ENCODE measurements at places on chromosomes 6 and 20. TPM values are rescaled to one million over a fixed set of nuclear protein-coding genes. Genes with fewer than 3 reads are reported as not detected.

DNA sequence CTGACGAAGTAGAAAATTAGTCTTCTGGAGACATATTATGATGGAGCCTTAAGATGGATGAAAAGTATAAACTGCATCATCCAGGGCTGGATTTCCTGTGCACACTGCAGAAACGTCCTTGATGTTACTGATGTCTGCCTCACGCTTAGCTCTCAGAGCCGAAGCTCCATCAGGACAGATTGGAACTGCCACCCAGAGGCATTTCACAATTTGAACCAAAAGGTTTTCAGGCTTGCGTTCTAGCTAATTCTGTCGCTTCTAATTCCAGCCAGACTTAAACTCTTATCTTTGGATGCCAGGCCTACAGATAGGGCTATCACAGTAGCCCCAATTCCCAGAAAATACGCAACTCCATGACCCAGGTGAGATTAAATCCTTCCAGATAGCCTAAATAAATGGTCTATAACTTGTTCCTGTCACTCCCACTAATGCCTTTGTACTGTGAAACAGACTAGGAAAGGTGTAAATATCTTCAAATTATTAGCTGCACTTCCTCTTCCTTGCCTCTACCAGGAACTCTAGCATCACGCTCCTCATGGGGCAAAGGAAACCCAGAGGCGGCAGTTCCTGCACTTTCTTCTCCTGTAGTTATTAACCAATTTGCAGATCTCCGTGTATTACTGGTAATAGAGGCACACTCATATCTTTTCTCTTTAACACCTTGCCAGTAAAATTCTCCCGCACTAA, 634.6 kb downstream of the PRKN start:
- DNase-seq: no peak

The PROCR gene
- polyA plus RNA-seq: 12.9 TPM

The CD164 gene
- polyA plus RNA-seq: 164 TPM

- DNase-seq: no peak
Observed at GRCh38 chr6:142421285-142422117, 119.7 kb downstream of the ADGRG6 start.

GRCh38 chr6:158539413-158539812, 20.5 kb upstream of the TMEM181 start:
- no peak for DNase-seq

The PTK6 gene
- 80.7 TPM for polyA plus RNA-seq

The ARMH2 gene
- not detected for polyA plus RNA-seq

The PHACTR3 gene
- 1.5 TPM for polyA plus RNA-seq

GRCh38 chr20:40765814-40766480, 76.9 kb upstream of the MAFB start:
- DNase-seq: no peak

The ZNF165 gene
- 3.0 TPM for polyA plus RNA-seq

The IFNGR1 gene
- polyA plus RNA-seq: 116 TPM

GRCh38 chr6:79170431-79170830, 64.1 kb downstream of the HMGN3 start:
- DNase-seq: no peak

DNA sequence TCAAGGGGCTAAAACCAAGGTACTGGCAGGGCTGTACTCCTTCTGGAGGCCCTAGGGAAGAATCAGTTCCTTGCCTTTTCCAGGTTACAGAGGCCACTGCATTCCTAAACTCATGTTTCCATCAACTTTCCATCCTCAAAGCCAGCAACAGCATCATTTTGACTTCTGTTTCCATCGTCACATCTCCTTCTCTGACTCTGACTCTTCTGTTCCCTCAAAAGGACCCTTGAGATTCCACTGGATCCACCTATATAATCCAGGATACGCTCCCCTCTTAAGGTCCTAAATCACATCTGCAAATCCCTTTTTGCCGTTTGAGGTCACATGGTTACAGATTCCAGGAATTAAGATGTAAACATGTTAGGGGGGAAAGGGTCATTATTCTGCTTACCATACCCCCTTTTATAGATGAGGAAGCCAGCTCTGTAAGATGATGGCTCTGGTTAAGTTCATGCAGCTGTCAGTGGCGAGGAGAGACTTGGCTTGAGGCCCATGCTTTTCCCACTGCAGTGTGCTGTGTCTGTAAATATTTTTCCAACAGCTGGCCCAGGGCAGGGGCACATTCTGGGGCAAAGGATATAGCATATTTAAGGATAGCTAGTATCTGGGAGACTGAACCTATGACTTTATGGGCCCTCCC, 114.6 kb downstream of the TNFRSF21 start:
- peak; percentile 81 for DNase-seq

Data from sigmoid colon (tissue), 7 donors.